ENCODE measurements at places on chromosomes 2 and 18.

- DNase-seq = no peak
Measured at GRCh38 chr2:105078906-105079495, 41.1 kb downstream of the MRPS9 start.

GRCh38 chr2:3427272-3427671 lies 47.8 kb downstream of the TRAPPC12 start:
- peak; percentile 5 for DNase-seq

DNA sequence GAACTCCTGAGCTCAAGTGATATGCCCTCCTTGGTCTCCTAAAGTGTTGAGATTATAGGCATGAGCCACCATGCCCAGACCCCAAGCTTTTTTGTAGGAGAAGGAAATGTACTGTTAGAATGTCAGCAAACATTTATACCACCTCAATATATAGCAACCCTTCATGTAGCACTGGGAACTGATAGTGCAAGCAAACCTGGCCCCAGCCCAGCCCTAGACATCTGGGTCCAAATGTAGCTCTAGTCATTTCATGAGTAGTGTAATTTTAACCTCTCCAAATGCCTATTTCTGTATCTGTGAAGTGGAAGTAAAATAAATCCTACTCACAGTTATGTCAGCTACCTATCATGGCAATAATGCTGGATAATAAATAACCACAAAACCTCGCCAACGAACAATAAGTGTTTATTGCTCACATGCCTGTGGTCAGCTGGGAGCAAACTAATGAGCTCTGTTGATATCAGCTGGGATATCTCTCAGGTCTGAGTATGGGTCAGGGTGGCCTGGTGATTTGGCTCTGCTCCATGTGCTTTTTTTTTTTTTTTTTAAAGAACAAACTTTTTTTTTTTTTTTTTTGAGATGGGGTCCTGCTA lies 180.4 kb downstream of the CD8B2 start:
- DNase-seq = no peak

GRCh38 chr2:206611736-206612135 lies 30.6 kb upstream of the FAM237A start:
- no peak for DNase-seq

GRCh38 chr2:168907940-168908662 lies 7.0 kb downstream of the G6PC2 start:
- DNase-seq = peak; percentile 82

- peak; percentile 85 for DNase-seq
Measured at GRCh38 chr18:47204908-47205522, 28.9 kb upstream of the IER3IP1 start.

DNA sequence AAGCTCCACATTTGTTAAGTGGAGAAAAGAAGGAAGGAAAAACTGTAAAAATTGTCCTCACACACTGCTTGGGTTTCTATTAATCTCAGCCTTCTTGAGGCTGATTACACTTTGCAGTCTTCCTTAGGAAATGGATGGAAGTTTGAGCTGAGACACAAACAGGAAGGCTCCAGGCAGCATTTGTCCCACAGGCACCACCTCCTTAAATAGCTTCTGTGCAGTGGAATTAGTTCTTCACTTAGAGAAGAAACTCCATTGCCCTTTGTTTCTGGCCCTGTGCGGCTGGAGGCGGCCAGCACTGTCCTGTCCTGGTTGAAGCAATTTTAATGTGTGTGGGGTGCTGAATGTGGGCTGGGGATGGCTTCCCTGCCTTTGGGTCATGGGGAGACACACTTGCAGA lies 44.3 kb downstream of the ARHGAP28 start:
- no peak for DNase-seq

- no peak for DNase-seq
Measured at GRCh38 chr2:149365931-149366583, 35.7 kb downstream of the LYPD6 start.

- DNase-seq = no peak
Measured at GRCh38 chr18:9095297-9096006, 7.0 kb upstream of the NDUFV2 start.

DNA sequence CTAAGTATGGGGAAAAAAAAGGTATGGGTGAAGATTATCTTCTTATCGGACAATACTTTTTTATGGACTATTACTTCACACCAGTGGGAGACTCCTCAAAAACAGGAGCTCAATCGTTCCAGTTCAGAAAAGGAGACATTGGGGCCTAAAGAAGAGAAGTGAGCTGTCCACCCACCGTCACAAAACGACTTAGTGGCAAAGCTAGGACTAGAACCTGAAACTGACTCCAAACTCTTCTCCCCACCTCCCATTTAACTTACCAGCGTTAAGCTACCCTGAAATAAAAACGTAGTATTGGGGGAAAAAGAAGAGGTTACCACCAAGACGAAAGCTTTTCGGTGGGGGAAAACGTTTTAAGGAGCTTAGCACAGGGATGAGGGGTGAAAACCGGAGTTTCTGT lies 503 bp downstream of the GTF3C3 start:
- no peak for DNase-seq
